ENCODE measurements at places on chromosomes 5 and 9. TPM values are rescaled to one million over a fixed set of nuclear protein-coding genes. Genes with fewer than 3 reads are reported as not detected.

The BSPRY gene
- not detected for total RNA-seq

GRCh38 chr5:23606927-23607326 is 99.5 kb downstream of the PRDM9 start:
- no peak for DNase-seq

GRCh38 chr9:131589124-131589711 is 43.9 kb downstream of the PRRT1B start:
- no peak for DNase-seq

DNA sequence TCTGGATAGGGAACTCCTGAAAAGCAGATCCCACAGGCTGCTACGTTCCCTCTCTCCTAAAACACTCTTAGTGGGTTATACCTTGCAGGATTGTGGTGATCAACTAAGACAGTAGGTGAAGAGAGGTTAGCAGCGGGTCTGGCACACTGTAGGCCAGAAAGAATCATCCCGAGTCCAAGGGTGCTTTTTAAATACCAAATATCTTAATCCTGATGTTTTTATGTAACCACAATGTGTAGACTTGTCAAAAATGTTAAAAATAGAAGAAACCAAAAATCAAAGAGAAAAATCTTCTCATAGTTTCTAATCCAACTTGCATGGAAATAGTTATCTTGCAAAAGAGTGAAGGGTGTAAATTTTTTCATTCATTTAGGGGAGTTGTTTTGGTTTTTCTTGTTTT is 52.3 kb upstream of the IFNK start:
- DNase-seq = no peak

- no peak for DNase-seq
Measured at GRCh38 chr5:165477546-165477945, 1972.1 kb downstream of the MAT2B start.

GRCh38 chr5:169218176-169218575 is 82.8 kb downstream of the SLIT3 start:
- peak; percentile 32 for DNase-seq

DNA sequence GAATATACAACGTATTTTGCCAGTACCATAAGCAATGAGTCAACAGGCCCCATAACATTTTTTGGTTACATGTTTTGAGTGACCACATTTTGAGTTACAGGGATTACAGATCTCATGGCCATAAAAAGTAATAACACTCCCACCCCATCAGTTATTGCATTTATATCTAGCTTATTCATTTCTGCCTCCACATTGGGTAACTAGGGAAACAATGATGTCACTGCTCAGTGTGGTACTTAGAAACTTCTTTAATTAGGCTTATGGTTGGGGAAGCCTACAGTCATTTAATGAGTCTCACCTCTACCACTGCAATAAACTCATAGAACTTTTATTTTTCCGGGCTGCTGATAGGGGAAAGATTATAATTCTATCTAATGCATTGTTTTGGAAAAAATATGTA is 39.9 kb upstream of the SMIM15 start:
- no peak for DNase-seq

DNA sequence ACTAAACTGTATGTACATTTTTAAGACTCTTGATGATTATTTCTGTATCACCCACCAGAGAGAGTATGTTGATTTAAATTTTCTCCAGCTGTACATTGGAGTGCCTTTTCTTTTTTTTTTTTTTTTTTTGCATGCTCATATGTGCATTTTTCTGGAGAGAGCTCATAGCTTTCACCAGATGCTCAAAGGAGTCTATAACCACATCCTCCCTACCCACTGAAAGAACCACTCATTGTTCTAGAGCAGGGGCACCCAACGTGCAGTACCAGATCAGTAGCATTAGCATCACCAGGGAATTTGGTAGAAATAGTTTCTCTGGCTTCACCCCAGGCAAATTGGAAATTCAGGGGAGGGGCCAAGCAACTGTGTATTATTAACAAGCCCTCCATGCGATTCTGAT is 53.9 kb upstream of the TMEM171 start:
- no peak for DNase-seq

DNA sequence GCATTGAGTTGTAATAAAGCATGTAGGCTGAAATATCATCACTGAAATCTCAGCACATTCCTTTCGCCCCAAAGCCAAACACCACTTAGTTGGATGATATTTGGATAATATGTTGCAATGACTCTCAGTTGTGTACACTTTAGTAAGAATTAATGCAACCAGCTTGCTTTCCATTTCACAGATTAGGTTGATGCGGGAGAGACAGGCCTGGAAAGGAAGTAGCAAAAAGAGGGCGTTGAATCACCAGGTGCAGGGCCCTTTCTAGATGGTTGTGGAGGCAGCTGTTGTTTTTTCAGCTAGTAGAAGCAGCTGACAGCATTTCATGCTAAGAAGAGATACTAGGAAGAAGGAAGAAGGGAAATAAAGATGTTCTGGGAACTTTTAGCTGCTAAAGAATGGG is 30.9 kb downstream of the DMRT3 start:
- no peak for DNase-seq

DNA sequence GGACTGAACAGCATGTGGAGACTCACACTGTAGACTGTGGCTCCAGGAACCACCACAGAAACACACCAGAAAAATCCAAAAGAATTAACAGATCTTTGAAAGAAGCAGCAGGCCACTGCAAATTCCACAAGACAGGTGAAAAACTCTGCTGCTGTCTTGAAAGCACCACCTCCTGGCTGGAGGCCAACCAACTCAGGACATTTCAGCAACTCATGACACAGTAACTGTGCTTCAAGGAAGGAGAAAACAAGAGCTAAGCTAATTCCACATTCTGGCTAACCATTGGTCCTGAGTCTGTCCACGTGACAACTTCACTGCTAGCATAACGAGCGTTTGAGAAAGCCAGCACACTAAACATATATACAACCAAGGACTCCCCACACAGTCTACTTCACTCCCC is 625.1 kb downstream of the PRELID2 start:
- DNase-seq = no peak
